ENCODE measurements at places on chromosomes 1 and 21.

- no peak for DNase-seq
These were observed 27.7 kb upstream of the FMO1 start for GRCh38 chr1:171220581-171221054.

GRCh38 chr1:165871311-165872067 lies 44.1 kb downstream of the UCK2 start:
- peak; percentile 92 for DNase-seq

GRCh38 chr1:160108888-160109662 lies 6.5 kb upstream of the ATP1A2 start:
- DNase-seq = peak; percentile 79

DNA sequence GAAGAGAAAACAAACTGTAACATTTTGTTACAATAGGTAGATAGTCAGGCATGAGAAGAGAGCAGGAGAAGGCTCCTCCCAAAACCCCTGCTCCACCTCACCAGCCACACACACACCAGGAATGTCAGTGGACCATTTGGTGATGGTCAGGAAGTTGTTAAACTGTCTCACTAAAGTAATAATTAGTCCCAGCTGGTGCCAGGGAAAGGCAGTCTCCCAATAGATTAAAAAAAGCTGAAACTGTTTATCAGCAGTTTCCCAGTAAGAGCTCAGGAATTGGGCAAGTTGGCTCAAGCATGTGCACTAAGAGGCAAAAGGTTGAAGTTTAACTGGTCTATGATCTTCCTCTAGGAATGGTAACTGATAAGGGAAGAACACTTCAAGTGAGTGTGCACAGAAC lies 249.6 kb downstream of the COL11A1 start:
- no peak for DNase-seq

DNA sequence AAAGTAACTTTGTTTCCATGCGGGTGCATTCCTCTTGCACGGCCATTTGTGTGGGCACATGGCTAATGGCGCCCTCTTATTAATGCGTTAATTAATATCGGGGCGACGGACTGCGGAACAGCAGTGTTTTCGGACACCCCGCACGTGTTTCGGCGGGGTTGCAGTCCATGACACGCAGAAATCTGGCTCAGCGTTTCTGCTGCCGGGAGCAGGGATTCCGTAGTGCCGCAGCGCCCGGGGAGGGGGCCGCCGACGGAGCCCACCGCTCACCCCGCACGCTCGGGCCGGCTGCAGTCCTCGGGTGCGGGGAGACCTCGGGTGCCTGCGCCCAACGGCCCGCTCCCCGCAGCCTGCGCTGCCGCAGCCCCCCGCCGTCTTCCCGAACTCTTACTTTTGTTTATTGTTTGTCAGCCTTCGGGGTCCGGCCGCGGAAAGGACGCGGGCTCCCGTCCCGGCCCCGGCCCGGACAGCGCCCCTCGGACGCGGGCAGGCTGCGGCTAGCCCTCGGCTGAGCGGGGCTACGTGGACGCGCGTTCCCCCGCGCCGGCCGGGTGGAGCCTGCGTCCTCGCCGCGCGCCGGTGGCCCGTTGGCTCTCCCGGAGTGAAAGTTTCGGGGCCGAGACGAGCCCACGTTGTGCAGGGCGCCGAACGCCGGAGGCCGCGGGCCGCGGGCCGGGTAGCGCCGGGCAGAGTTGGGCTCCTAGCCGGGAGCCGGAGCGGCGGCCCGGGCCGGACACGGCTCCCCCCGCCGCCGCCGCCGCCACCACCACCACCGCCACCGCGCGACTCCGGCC lies 849 bp downstream of the NFIA start:
- DNase-seq = peak; percentile 33

DNA sequence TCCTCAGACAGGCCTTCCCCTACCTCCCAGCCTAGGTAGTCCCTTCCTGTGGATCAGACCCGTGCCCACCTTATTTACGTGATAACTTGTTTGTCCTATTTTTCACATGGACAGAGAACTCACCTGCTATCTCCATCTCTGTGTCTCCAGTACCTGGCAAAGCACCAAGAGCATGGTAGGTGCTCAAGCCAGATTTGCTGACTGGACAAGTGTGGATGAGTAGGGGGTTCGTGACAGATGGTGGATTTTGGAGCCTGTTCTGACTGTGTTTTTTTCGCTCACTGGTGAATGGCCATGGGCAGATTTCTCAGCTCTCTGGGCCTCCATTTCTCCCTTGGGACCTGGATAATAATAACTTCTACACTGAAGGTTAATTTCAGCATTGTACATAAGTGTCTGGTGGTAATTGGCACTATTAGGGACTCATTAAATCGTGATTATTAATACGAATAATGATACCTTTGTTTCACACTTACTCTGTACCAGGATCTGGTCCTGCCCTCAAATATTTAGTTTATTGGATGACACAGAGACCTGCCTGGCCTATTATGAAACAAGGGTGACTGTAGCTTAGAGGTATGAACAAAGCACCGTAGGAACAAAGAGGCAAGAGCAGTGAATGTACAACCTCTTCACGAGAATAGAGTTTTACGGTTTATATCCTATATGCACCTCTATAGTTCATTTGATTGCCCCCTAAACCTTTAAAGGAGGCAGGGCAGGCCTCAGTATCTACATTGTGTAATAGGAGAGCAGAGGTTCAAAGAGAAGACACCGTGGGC lies 24.5 kb upstream of the SLC26A9 start:
- DNase-seq = no peak

DNA sequence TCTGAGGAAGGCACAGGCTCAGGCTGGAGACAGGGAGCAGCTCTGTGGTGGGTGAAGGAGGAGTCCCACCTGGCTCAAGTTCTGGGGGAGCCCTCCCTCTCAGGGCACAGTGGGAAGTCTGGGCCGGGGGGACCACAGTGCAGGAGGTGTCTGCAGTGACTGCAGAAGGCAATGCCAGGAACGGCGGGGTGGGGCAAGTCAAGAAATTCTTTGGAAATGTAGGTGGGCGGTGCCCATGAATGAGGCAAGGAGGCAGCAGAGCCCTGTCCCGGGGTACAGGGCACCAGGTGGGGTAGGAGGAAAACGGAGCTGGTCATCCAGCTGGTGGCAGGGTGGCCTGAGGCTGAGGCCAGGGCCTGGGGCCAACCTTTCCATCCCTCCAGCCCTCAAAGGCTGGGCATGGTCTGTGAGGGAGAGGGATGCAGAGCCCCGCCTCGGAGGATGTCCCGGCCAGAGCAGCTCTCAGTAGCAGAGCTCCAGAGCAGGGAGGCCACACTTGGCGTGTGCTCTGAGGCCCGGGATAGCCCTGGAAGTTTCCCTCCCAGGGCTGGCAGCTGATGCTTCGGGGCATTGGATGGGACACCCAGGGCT lies 4.7 kb downstream of the TFF3 start:
- DNase-seq = no peak

DNA sequence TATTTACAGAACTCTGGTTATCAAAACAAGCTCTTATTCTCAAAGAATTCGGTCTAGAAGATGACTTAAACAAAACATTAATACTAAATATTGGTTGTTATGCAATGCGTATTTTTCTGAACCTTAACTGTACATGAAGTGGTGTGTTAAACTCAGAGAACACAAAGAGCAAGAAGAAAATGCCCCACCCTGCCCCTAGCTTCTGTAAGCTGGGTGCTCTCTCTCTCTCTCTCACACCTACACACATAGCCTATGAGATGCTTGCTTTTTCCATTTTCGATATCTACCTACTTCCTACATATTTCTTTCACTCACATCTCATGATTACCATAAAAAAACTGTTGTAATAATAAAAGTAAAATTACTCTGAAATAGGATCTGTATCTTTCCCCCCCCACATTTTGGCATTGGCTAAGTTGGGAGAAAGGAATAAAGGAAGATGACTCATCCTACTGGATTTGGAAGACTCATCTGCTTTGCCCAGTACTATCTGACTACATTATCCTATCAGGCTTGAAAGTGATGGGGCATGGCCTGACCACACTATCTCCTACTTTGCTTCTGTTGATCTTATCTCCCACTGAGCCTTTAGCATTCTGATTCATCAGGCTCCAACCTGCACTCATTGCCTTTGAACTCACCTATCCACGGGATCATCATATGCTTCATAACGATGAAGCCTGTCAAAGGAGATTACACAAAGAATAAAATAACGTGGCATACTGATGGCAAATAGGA lies 2.9 kb downstream of the CRYZ start:
- DNase-seq = no peak

GRCh38 chr1:234091065-234091401 lies 186.6 kb downstream of the SLC35F3 start:
- no peak for DNase-seq

DNA sequence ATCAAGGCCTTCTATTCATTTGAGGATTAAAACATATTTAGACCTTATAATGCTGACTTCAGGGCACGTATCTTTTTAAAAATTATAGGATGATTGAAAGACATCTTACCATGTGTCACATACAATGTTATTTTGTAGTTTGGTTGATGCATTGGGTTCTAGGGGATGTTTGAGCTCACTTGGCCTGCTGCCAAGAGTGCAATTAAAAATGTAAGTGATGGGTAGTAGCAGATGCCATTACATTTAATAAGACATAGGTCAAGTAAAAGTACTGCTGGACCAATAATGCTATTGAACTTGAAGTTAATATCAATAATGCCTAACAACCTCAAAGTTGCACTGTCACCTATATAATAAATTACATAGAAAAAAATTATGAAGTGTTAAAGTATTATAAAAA lies 616.5 kb upstream of the RGS18 start:
- DNase-seq = no peak

DNA sequence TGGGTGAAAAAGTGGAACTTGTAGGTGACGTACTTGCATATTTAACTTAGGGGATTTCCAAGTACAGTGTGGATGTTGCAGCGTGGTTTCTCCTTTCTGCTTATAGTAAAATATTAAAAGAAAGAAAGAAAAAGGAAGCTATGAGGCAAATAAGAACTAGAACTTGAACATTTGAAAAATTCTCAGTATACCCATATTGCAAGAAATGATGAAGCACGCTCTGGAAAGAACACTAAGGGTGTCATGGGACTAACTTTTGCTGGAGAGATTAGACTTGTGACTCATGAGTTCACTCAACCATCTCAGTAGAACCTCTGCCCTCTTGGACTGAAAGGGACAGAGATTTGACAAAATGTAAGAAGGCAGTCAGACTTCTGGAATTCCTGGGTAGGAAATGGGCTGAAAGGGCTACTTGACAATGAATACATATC lies 704.5 kb upstream of the ADGRL4 start:
- DNase-seq = no peak

- DNase-seq = no peak
These were observed 40.2 kb downstream of the PGBD5 start for GRCh38 chr1:230385930-230386329.

DNA sequence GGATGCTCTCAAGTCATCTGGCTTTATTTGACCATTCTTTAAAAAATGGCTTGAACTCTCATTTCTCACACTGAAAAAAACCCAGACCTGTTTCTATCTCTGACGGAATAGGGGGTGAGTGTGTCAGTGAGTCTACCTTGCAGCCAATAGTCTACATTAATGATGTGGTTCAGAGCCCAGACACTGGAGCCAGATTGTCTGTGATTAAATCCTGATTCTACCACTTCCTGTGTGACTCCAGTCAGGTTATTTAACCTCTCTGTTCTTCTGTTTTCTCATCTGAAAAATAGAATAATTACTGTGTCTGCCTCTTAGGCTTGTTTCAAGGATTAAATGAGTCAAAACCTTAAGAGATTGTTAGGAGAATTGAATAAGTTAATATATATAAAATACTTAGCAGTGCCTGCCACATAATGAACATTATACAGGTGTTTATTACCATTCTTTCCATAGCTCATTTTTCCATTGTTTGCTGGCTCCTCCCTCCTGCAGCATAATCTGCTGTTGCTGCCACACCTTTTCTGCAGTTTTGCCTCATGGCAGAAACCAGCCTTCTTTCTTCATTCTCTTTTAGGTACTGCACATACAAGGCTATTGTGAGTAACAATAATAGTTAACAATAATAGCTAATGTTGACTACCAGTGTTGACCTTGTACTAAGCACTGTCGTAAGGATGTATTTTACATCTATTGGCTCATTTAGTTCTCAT lies 157.6 kb upstream of the IVNS1ABP start:
- no peak for DNase-seq

DNA sequence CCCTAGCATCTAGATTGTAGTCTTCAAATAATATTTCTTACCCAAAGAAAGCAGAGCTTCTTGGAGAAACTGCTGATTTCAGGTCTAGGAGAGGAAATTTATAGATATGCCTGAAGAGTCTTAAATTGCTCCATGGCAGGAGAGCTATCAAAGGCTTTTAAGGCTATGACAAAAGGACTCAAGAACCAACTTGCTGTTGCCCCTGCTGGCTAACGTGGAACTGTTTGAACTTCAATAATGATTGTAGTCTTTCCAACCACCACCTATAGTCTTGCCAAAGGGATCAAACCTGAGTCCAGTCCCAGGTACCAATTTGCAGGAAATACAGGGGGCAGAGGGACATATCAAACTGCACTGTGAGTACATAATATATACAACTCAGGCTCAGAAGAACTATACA lies 336.2 kb upstream of the ESRRG start:
- DNase-seq = no peak

- DNase-seq = peak; percentile 80
These were observed 73.9 kb downstream of the RAP1GAP start for GRCh38 chr1:21594935-21595897.

- DNase-seq = no peak
These were observed 28.9 kb upstream of the C1orf87 start for GRCh38 chr1:60102267-60103061.

- DNase-seq = no peak
These were observed 147.9 kb downstream of the MRPL39 start for GRCh38 chr21:25459365-25459764.

DNA sequence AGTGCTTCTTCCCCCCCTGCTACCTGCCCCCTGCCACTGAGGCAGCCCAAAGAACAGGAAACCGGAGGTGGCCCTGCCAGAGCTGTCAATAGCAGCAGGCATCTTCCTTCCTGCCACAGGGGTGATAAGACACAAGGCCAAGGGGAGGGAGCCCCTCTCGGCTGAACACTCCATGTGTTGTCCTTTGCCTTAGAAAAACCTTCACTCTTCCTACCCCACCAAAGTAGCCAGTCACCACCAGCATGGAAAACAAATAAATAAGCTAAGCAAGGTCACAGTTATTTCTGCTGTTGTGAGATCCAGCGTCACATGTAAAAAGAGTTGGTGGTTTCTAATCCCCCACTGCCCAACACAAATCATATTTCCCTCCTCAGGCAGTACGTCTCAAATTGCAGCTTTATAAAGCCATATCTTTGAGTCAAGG lies 104.8 kb upstream of the DPT start:
- no peak for DNase-seq

DNA sequence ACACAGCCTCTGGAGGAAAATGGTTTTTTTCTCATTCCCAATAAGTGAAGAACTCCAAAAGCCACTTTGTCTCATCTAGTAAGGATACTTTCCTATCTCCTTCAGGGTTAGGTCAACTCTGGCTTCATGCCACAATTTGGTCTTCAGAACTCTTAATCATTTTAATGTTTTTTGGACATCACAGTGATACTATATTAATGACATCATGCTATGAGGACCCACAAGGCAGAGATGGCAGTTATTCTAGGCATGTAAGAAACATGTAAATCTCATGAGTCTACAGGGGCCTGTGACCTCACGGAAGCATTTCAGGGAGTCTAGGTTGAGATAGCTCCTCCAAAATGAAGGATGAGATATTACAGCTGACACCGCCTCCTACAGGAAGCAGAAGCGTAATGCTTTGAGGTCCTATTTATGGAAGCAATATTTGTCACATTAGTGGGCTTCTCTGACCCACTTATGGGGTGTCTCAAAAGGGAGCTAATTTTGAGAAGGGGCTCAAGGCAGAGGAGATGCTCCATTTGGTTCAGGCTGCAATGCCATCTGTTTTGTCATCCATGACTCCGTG lies 5.0 kb upstream of the GPR137B start:
- peak; percentile 7 for DNase-seq

- no peak for DNase-seq
These were observed 8.4 kb downstream of the C1orf115 start for GRCh38 chr1:220698607-220699016.

All from hematopoietic multipotent progenitor cell treated with erythropoietin and hydrocortisone succinate and interleukin-3 and kit ligand, for 8 days (in vitro differentiated cells).